ENCODE measurements at places on chromosomes 13 and 19.

- DNase-seq: no peak
Measured at GRCh38 chr13:85799097-85799582, at the start of gene SLITRK6. Gene SLITRK6, minus strand, starts transcription at chr13:85799419. Its CDS starts 2,911 bp downstream, at chr13:85796508.

DNA sequence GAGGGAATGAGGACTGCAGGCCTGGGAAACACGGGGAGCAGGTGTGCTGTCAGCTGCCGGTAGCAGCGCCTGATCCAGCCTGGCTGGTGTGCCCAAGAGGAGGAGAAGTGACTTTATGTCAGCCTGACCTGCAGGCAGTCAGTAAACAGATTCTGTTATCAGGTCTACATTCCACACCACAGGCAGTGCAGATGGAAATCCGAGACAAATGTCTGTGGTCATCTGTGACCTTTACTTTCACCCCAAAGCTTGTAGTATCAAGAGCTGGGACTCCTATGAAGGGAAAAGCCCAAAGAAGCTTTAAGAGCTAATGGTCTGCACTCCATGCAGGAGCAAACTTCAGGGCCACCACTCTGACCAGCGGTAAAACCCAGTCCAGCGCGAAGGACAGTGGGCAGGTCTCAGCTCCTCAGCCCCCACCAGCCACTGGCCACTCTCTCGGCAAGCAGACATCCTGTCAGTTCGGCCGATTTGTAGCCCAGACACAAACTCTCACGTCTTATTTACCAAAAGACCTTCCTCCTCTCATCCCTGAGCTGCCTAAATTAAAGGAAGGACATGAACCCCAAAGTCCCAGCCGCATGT lies 7.7 kb downstream of the EPS15L1 start:
- DNase-seq: no peak

DNA sequence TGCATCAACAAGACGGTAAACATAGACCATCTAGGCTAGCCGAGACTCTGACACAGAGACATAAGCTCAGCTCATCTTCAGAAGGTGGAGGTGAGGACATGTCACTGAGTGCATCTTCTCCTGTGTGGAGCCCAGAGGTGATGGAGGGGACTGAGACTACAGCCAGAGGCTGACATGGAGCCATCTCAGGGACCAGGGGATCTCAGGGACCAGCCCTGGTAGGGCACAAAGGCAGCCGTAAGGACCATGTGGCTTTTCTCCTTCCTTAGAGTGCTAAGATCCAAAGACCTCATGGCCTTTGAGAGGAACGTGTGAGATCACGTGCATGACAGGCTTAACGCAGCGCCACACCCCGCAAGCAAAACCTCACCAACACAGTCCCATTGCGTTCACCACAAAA lies 126.9 kb downstream of the RAB20 start:
- DNase-seq: no peak

DNA sequence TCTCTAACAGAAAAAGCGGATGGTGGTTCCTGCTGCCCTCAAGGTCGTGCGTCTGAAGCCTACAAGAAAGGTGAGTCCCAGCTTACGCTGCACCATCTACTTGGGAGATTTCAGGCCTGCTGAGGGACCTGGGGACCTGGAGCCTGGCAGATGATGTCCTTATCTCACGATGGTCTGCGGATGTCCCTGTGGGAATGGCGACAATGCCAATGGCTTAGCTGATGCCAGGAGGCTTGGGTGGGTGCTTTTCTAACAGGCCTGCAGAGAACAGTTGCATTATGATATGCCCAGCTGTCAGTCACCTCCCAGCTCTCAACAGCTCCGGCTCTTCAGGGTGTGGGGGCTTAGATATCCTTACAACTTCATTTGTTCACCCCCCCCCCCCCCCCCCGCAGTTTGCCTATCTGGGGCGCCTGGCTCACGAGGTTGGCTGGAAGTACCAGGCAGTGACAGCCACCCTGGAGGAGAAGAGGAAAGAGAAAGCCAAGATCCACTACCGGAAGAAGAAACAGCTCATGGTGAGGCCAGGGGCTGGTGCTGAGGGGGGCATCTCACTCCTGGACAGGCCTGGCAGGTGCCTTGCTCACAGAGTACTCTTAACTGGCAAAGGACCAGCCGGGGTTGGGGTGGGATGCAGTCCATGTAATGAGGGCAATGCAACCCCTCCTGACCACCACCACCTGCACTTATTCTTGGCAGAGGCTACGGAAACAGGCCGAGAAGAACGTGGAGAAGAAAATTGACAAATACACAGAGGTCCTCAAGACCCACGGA lies 3.8 kb downstream of the RPL13A start:
- no peak for DNase-seq

- no peak for DNase-seq
Measured at GRCh38 chr19:3375221-3376090, 9.1 kb downstream of the NFIC start.

- DNase-seq: no peak
Measured at GRCh38 chr13:42152495-42152894, 104.0 kb downstream of the DGKH start.

GRCh38 chr19:43610493-43610892 lies 1.4 kb upstream of the SRRM5 start:
- DNase-seq: no peak

DNA sequence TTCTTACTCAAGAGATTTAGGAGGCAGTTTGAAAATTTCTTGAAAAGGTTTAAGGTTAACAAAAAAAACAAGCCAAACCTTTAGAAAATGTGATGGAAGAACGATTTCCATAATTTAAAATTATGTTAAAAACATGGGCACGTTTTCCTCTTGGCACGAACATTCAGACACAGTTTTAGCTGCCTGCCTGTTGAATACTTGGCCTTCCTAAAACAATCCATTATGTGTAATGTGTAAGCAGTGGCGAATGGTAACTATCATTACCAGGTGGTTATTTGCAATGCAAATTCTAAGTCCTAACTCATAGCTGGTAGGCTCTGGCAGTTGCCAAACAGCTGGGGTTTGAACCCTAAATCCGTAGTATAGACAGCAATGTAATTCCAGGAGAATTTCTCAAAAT lies 1425.7 kb upstream of the SLC10A2 start:
- peak; percentile 84 for DNase-seq

DNA sequence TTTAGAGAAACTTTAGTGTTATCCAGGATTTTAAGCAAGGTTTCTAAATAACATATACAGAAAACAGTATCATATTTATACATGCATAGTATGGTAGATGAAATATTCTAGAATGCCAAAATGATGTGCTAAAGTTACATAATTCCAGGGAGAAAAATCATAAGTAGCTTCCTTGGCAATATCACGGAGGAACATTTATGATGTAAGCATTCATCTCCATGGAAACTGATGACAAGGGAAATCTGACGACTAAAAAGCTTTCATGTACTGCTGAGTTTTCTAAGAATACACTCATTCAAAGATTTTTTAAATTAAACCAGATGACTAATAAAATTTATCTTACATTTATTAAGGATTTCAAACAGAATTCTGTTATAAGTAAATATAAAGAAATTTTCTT lies 4.7 kb downstream of the TEX30 start:
- DNase-seq: no peak

GRCh38 chr19:47129579-47129978 lies 1.1 kb upstream of the SAE1 start:
- no peak for DNase-seq

DNA sequence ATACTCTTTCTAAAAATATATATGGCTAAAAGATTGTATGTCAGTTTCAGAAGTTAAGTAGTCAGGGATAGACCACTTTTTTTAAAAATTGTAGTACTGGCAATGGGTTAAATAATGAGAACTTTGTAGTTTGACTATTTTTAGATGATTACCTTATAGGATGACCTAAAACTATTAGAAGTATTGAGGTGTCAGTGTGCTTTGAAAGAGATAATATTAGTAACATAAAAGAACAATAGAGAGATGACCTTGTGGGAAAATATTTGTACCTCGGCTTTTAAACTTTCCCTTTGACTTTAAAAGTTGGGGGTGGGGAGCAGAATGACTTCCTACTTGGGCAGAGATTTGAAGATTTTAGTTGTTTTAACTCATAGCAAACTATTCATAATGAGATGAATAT lies 48.3 kb downstream of the SLAIN1 start:
- no peak for DNase-seq

DNA sequence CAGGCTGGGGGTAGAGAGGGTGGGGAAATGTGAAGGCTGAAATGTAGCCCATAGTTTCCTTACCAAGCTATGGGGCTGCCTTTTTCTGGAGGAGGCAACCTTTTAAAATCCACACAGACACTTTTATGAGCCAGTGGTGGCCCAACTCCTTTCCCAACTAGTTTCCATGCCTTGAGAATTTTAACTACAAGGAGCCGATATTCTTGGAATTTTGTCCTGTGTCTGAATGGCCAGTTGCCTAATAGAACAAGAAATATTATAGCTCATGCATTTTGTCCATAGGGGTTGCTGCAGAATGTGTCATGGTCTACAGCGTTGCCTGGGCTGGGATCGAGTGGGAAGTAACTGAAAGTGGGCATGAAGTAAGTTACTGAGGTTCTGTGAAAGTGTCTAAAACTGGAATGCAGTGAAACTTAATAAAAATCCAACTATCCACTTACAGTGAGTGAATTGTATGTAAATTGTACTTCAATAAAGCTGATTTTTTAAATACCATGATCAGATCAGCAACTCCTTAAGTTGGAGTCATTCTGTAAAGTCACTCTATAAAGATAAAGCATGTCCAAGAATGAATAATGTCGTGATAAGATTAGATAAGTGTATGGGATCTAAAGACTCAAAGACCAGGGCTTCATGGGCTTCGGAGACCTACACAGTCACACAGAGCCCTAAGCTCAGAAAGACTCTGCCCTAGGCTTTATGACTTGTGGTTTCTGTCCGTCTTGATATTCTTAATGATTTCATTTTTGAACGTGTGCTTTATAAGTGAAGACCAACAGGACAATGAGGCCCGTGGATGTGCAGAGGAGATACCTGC lies 122.6 kb upstream of the FNDC3A start:
- no peak for DNase-seq

DNA sequence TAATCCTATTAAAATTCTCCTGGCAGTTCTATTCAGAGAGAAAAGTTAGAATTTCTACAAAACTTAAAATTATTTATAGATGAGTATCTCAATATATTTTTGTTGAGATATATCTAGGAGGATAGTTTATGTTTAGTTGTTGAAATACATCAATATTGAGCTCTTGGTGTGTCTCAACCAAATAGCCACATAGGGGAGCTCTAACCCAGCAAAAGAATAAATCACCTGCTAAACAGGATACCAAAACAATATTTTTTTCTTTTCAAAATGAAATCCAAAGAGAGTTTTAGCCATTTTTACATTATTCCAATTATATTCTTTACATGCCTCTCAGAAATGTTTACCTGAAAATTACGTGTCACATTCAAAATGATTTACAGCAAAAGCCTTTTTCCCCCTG lies 954.7 kb downstream of the SLITRK6 start:
- no peak for DNase-seq

DNA sequence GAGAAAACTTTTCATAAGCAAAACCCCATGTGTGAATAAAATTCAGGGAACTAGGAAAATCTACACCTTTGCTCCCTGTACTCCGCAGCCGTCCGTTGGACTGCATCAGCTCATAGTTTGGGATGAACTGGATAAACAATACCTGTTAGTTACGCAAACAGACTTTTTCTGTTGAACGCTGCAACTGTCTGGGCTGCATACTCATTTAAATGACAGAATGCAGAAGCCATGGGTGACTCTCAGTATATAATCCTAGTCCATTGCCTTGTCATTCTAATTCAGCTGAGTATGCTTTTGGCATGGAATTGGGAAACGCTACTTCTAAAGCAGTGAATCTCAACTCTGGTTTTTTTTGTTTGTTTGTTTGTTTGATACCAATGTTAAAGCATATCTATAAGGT lies 151.6 kb downstream of the SLITRK1 start:
- DNase-seq: no peak

DNA sequence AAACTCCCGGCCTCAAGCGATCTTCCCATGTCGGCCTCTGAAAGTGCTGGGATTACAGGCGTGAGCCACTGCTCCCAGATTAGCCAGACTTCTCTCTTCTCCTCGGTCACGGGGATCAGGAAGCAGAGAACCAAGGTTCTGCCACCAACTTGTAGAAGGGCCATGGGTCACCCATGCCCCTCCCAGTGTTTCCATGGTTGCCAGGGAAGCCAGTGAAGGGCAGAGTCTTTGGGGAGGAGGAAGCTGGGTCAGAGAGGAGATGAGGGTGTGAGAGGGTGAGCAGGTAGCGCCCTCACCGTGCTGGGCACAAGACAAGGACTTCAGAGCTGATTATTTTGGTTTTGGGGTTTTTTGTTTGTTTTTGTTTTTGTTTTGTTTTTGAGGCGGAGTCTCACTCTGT lies 77.1 kb downstream of the GNG7 start:
- DNase-seq: no peak

DNA sequence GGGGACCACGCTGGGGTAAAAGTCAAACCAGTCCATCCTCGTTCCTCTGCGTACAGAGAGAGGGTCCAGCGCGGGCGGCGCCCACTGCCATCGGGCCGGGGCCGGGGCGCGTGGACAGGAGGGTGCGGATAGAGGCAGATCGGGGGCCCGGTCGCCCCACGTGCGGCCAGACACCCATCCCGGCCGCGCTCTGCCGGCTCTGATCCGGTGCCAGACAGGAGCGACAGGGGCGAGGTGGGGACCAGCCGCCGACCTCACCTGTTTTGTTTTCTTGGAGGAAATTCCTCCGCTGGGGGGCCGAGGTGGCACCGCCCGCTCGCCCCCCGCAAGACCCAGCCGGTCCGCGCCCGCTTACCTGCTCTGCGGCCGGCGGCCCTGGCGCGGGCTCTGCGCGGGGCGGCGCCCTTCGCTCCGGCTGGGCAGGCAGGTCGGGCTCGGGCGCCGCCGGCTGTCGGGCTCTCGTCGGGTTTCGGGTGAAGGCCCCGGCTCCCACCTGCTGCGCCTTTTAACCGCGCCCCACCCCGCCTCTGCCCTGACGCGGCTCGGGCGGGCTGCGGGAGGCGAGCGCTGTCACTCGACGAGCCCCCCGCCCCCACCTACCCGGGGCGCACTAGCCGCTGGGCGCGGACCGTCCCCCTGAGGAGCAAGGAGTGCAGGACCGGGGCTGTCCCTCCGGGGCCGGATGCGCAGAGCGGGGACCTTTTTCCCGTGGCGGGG lies at the start of gene GJB6:
TSS of gene GJB6 (minus strand) at position 481 of the 717 bp plus-strand sequence. CDS start 8,839 bp downstream, outside the sequence.
- DNase-seq: no peak

DNA sequence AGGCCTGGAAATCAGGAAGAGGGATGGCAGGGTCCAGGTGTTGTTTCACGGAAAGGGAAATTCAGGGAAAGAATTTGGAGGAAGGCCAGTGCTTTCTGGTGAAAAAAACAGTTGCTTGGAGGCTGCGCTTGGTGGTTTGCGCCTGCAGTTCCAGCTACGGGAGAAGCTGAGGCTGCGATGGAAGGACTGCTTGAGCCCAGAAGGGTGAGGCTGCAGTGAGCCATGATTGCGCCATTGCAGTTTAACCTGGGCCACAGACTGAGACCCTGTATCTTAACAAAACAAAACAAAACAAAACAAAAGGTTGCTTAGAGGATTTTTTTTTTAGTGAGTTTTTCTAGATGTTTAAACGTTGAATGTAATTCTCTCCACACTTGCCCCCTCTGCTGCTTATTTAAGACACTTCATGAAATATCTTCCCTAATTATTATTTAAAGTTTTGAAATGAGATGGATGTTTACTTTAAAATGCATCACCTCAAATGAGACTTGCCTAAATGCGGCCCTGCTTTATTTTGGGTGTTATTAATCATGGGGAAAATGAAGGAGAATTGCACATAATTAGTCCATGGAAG lies 75.4 kb upstream of the TRPC4 start:
- DNase-seq: no peak
